GM18507 (cell line): ENCODE measurements at places on chromosomes 7 and 10.

DNA sequence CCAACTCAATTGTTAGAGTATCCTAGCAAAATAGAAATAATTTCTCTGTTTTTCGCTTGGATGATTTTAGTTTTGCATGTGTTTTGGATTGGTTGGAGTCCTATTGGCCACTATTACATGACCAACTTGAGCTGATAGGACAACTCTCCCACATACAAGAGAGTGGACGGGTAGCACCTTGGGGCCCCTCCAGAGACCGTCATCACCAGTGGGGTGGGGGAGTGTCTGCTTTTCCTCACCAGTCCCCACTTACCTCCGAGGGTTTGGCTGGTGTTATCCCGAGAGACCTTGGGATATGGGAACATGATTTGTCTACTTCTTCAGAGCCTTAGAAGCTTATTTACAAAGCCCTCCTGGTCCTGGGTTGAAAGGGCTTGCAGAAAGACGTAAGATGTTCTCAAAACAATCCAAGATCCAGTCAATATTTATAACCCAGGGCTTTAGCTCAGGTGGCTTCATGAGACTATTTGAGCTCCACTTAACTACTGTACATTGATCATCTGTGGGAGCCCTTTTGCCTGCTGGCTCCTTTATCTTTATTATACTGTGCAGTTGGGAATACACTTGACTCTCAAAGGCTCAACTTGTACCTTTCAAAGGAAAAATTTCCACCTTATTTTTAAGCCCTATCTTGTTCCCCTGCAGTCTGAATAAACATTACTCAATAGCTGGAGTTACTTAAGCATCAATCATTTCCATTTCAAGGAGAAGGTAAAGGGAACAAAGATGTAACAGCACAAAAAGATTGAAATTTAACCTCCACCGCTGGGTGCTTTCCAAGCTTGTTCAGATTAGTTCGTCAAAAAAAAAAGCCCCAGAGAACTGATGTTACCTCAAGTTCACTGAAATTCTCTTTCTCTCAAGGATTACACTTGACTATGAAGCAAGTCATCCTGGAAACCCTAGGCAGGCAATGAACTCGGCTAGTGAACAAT is 119.7 kb downstream of the WDR11 start:
- DNase-seq = no peak

DNA sequence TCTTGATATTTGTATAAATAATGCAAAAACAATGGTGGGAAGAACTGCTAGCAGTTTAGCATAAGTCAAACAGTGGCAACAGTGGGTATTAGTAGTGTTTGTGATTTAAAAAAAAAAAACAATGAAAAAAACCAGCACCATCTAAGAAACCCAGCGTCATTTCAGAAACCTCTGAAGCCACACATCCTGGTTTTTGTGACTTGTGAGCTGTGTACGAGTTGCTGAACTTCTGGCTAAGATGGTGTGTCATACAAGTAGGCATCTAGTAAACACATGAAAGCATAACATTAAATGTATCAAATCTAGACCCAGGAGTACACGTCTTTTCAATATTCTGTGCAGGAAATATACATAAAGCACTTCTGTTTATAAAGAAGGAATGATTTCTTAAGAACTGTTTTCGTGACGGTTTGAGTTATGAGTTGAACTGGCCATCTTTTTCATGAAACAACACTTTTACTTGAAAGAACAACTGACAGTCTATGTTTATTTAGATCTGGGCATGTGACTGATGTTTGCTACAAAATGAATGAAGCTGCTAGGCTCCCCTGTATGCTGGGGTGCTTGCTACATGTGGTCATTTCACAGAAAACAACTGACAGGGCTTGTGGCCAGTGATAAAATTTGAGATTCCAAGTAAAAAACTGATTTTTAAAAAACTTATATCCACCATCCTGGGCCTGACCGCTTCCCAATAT is 143.5 kb downstream of the PIP4K2A start:
- DNase-seq = no peak

GRCh38 chr10:119248184-119248583 is 40.8 kb downstream of the GRK5 start:
- DNase-seq = no peak

DNA sequence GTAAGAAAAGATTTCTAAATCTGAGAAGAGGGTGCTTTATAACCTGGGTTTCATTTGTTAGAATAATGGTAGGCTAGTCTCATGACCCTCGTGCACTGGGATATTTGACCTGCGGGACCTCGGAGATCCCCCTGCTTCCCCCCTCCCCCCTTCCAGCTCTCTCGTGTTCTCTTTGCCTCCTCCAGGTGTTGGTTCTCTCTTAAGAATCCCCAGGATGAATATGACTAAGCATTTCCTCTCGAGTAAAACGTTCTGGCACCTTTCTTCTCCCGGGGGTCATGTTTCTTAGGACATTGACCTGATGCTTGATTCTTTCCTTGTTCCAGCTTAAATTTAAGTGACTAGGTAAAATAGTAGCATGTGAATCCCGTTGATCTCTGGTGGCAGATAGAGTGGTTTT is 71.2 kb downstream of the SHH start:
- no peak for DNase-seq

GRCh38 chr10:15084502-15084922 is 4.1 kb downstream of the ACBD7 start:
- no peak for DNase-seq
